ENCODE measurements at places on chromosomes 4 and X. TPM values are rescaled to one million over a fixed set of nuclear protein-coding genes. Genes with fewer than 3 reads are reported as not detected.

Gene FGF13
- not detected for total RNA-seq

Gene HDAC6
- total RNA-seq, result 30.3 TPM

Gene PPARGC1A
- total RNA-seq, result not detected

Gene PPP1R3F
- 0.58 TPM for total RNA-seq

Gene SSX1
- total RNA-seq, result not detected

Gene RPL34
- total RNA-seq, result 697 TPM

Gene CHIC1
- total RNA-seq, result 4.4 TPM

Gene SYTL4
- 7.1 TPM for total RNA-seq

Gene GSPT2
- 6.7 TPM for total RNA-seq

Gene GSX2
- total RNA-seq, result not detected

Gene SPP1
- 1.8 TPM for total RNA-seq

Gene PASD1
- total RNA-seq, result not detected

Gene PCDH19
- under 0.01 TPM for total RNA-seq

Gene RIBC1
- total RNA-seq, result 1.2 TPM

Gene TEX13D
- total RNA-seq, result not detected

Gene MAGEB10
- total RNA-seq, result not detected

Gene RAI2
- not detected for total RNA-seq

Gene GC
- total RNA-seq, result not detected

Gene JADE3
- 1.7 TPM for total RNA-seq

Gene HSFX4
- total RNA-seq, result not detected

Gene GAGE12F
- total RNA-seq, result not detected

Gene NHSL2
- total RNA-seq, result 2.8 TPM

Gene MAGEA9B
- total RNA-seq, result not detected

Gene PPBP
- not detected for total RNA-seq

Gene DMD
- total RNA-seq, result 3.2 TPM

Gene CDS1
- not detected for total RNA-seq

Gene LONRF3
- total RNA-seq, result 0.29 TPM
